ENCODE measurements at places on chromosomes 12 and 14. TPM values are rescaled to one million over a fixed set of nuclear protein-coding genes. Genes with fewer than 3 reads are reported as not detected.

The FOXM1 gene
- polyA plus RNA-seq, result 28.2 TPM

The LMNTD1 gene
- polyA plus RNA-seq, result not detected

GRCh38 chr14:55123101-55123500 is 6.0 kb upstream of the LGALS3 start:
- DNase-seq, result no peak

DNA sequence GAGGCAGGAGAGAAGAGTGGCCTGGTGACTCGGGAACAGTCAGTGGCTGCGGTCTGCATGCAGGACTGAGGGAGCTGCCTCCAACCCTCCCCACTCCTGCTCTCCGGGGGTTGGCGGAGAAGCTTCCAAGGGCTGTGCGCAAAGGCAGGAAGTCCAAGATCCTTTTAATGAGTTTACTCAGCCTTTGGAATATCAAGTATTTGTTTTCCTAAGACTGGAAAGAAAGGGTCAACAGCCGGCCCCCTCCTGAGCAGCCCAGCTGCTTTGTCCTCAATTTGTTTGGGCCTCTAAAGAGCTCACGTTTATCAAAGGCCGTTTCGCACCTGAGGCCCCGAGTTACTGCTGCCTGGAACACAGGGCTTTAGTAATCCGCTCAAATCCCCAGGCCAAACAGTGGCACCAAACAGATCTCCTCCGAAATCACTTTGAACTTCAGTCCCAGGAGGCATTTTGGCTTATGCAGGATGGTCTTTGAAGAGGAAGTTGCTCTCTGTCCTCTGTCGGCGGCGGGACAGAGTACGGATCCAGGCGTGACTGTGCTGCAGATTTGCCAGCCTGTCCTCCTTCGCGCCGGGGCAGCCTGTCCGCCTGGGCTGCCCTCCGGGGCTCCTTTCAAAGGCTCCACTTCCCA is 117.2 kb upstream of the FZD10 start:
- no peak for DNase-seq

DNA sequence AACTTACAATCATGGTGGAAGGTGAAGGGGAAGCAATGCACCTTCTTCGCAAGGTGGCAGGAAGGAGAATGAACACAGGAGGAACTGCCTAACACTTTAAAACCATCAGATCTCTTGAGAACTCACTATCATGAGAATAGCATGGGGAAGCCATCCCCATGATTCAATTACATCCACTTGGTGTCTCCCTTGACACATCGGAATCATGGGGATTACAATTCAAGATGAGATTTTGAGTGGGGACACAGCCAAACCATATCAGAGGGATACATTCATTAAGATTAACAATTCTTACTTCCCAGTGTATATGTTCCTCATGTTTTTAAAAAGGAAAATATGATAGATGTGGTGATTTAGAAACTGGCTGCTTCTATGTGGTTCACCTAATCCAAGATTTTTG is 117.9 kb downstream of the PDE3A start:
- DNase-seq, result no peak

DNA sequence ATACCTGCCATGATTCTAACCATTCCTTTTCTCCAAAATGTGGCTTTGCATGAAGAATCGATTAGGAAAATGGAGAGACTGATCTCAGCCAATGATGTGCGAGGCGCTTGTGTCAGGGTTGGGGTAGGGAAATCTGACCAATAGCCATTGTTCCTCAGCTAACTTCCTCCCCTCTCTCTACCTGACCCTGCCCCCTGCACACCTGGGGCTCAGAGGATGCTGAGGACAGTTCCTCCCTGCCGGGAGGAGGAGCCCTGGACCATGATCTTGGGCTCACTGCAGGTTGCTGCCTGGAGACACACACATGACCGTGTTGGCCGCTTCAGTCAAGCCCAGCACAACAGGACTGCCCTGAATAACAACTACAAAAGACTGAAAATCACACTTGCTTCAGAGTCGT is 119.8 kb upstream of the SFSWAP start:
- no peak for DNase-seq

Data from right renal cortex interstitium (tissue), 3 donors.